ENCODE measurements at places on chromosomes 6 and 20. TPM values are rescaled to one million over a fixed set of nuclear protein-coding genes. Genes with fewer than 3 reads are reported as not detected.

DNA sequence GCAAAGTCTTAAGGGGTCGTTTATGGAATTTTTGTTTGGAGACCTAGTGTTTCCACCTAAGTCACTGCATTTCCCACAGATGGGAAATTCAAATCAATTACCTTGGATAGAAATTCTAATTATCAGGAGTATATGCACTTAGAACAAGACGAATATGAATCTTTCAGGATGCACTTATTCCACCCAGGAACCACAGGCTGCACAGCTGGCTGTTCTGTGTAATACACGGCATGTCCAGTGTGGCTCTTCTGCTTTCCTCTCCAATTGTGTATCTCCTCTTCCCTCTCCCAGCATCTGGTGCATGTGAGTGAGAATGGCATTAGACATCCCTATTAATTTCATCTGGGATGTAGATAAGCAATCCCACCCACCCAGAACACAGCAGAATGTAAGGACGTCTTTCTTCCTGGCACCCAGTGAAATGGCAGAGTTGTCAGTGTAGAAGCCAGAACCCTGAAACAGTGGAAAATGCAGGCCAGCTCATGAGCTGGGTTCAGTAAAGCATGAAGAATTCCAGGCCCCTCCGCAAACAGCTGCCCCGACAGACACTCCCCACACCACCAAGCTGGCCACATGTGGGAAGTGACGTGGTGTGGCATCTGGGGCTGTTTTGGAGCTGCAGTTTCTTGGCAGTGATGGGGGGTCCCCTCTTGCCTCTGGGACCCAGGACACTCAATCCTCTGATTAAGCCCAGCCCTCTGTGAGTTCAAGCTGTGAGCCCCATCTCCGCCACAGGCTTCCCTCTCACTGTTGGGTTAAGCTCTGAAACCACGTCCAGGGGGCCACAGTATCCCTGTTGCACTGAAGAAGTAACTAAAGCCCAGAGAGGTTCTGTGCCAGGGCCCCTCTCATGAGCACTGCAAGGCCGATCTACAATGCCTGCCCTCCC is 180.1 kb upstream of the CST7 start:
- no peaks in the 10 kb centered on the region for H3K4me1 ChIP-seq
- no peak for DNase-seq
- no peak overlapping the region for H3K27ac ChIP-seq
- H3K27me3 ChIP-seq = no peaks in the 10 kb centered on the region

- no peaks in the 10 kb centered on the region for H3K27me3 ChIP-seq
- H3K4me1 ChIP-seq = no peaks in the 10 kb centered on the region
- no peak overlapping the region for H3K4me3 ChIP-seq
- H3K36me3 ChIP-seq = no peaks in the 10 kb centered on the region
Observed at GRCh38 chr6:38528196-38528965, 111.3 kb downstream of the BTBD9 start.

GRCh38 chr20:2400290-2400689 is 19.6 kb downstream of the TGM6 start:
- H3K36me3 ChIP-seq = no peaks in the 10 kb centered on the region
- no peak overlapping the region for H3K4me3 ChIP-seq
- H3K27ac ChIP-seq = no peak overlapping the region

The OPRM1 gene
- not detected for polyA plus RNA-seq

The BANF2 gene
- not detected for polyA plus RNA-seq

- H3K4me1 ChIP-seq = no peaks in the 10 kb centered on the region
- H3K27ac ChIP-seq = no peak overlapping the region
- H3K4me3 ChIP-seq = no peak overlapping the region
- H3K27me3 ChIP-seq = no peaks in the 10 kb centered on the region
- no peak for DNase-seq
Observed at GRCh38 chr6:40928307-40928706, 110.7 kb downstream of the UNC5CL start.

The METTL24 gene
- 1.4 TPM for polyA plus RNA-seq

DNA sequence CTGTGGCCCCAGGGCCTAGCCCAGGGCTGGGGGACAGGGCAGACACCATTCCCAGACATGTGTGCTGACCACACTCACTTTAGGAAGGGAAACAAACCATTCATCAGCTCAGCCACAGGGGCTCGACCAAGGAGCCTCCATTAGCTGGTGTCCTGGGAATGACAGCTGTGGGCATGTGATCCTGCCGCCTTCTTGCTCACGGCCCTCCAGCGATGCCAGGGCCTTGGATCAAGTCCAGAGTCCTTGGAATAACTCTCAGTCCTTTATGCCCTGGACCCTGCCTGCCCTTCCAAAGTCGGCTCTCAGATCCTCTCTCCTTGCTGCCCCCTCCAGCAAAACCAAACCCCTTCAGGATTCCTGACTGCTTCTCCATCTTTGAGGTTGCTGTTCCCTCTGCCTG is 165.0 kb upstream of the RNF24 start:
- H3K4me3 ChIP-seq = no peak overlapping the region
- H3K27me3 ChIP-seq = no peaks in the 10 kb centered on the region
- DNase-seq = peak; percentile 32
- no peak overlapping the region for H3K27ac ChIP-seq
- H3K36me3 ChIP-seq = no peaks in the 10 kb centered on the region

The SH3BGRL2 gene
- 18.6 TPM for polyA plus RNA-seq

DNA sequence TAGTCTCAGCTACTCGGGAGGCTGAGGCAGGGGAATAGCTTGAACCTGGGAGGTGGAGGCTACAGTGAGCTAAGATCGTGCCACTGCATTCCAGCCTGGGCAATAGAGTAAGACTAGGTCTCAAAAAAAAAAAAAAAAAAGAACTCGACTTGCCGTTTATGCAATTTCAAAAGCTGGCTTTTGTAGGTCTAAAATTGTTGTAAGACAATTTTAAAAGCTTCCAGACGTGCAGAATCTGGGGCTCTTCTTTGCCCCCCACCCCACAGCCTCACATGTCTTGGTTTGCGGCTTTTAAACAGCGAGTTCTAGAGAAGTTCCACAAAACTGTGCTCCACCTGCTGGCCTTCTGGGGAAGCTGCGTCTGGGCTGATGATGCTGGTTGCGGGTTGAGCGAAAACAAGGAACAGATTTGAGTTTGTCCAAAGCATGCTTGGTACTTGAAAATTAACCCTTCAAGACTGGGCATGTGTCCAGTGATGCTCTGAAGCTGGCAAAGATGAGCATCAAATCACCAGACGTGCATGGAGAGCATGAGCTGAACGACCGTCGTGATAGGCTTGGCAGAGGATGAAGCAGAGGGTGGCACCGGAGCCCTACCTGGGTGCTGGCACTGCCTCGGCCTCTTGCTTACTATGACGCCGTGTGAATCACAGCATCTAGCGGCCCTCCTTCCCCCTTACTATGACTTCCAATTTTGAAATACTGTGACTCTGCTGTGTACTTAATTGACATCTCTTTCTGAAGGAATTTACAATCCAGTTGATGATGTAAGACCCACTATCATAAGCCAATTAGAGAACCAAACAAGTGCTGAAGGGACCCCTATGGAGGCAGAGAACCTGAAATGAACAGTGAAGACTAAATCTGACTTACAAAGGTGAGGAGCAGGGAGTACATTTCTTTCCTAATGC is 171.4 kb downstream of the GMPR start:
- H3K4me1 ChIP-seq = no peaks in the 10 kb centered on the region
- no peak overlapping the region for H3K4me3 ChIP-seq
- H3K36me3 ChIP-seq = no peaks in the 10 kb centered on the region
- DNase-seq = peak; percentile 73

DNA sequence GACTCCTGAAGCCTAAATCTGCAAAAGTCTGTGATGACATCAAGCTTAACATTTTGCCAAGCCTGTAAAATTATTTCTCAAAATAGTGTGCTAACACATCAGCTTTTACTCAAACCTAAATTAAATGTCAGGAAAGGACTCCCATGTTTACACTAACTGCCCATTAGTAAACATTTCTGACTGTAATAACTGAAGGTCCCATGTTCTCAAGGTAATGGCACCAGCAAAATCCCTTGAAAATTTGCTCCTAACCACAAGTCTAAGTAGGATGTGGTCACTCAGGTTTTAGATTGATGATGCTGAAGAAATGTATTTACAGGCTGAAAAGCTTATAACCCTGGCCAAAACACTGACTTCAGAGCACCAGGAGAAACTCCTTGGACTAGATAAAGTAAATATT is 33.0 kb downstream of the BACH2 start:
- H3K27ac ChIP-seq = no peak overlapping the region
- no peak overlapping the region for H3K4me3 ChIP-seq
- DNase-seq = no peak
- no peaks in the 10 kb centered on the region for H3K27me3 ChIP-seq
- H3K4me1 ChIP-seq = no peaks in the 10 kb centered on the region

DNA sequence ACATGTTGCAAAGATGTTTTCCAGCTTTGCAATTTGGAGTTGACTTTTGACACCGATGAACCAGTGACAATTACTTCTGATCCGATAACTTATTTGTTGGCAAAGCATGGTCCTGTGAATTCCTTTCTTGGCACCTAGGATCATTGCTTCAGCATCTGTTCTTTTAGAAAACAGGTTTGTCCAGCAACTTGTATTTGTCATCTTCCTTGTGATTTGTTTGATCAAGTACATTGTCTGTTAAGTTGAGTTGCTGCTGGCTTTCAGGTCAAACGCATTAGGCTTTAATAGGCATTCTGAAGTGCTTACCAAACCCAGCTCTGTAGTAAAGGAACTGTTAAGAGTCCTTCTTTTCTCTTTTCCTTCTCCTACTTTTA is 192.4 kb upstream of the ZNF217 start:
- no peaks in the 10 kb centered on the region for H3K4me1 ChIP-seq
- no peak overlapping the region for H3K27ac ChIP-seq
- no peak for DNase-seq
- H3K36me3 ChIP-seq = no peaks in the 10 kb centered on the region

- no peak overlapping the region for H3K4me3 ChIP-seq
- H3K27me3 ChIP-seq = no peaks in the 10 kb centered on the region
- DNase-seq = no peak
- H3K36me3 ChIP-seq = no peaks in the 10 kb centered on the region
- no peak overlapping the region for H3K27ac ChIP-seq
Observed at GRCh38 chr20:42309050-42309449, 690.9 kb upstream of the CHD6 start.

The OR2H2 gene
- not detected for polyA plus RNA-seq

DNA sequence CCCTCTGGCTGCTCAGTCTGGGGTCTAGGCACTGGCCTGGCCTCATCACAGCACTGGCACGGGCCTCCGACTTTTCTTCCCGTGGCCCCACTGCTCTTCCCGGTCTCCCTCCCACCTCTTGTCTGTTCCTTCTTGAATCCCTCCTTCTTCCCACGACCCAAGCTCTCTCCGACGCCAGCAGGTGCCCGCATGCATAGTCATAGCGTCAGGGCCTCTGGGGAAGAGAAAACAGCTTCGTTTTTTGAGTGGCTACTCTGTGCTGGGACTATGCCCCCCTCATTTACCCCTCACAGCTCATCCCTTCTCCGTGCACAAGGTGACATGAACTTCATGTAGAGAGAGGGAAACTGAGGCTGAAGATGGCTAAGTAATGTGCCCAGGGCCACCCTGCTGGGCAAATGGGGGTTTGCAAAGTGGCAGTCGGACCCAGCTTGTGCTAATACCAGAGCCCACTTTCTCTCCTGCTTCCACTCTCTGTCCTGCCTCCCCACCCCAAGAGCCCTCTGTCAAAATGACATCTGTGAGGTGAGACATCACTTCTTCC is 59.2 kb downstream of the SYNJ2 start:
- no peaks in the 10 kb centered on the region for H3K36me3 ChIP-seq
- no peak overlapping the region for H3K4me3 ChIP-seq
- no peak for DNase-seq
- no peaks in the 10 kb centered on the region for H3K27me3 ChIP-seq
- H3K27ac ChIP-seq = peak overlapping the region; percentile 24
- peaks cover 14% of the 10 kb centered on the region for H3K4me1 ChIP-seq

DNA sequence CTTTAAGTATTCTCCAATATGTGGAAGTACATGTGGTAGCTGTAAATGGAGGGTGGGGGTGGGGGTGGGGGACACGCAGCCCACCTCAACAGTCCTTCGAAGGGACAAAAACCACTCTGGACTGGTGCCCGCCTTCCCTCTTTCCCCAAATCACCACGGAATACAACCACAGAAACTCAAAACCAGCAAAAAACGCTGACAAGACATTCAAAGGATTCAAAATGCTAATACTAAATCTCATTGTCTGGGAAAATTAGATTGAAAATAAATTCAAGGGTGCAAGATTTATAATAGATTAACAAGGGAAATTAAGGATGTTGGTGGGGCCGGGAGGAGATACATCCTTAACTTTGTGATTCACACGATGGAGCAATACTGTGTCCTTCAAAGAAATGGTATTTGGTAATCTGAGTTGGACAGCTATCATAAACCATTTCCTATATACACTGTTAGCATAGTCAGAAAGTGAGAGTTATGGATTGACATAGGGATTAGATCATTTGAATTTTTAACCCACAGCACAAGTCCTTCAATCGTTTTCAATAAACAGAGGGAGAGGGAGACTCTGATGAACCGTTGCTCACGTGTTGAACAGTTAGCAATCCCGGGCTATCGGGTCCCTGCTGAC is 766 bp upstream of the TBC1D22B start:
- DNase-seq = no peak
- no peaks in the 10 kb centered on the region for H3K36me3 ChIP-seq
- H3K27ac ChIP-seq = no peak overlapping the region
- peak overlapping the region; percentile 95 for H3K4me3 ChIP-seq
- peaks cover 16% of the 10 kb centered on the region for H3K4me1 ChIP-seq

The ZNF335 gene
- polyA plus RNA-seq = 5.7 TPM

GRCh38 chr20:40009542-40009941 is 679.5 kb downstream of the MAFB start:
- no peaks in the 10 kb centered on the region for H3K27me3 ChIP-seq
- H3K4me3 ChIP-seq = no peak overlapping the region
- H3K4me1 ChIP-seq = no peaks in the 10 kb centered on the region
- H3K27ac ChIP-seq = no peak overlapping the region

DNA sequence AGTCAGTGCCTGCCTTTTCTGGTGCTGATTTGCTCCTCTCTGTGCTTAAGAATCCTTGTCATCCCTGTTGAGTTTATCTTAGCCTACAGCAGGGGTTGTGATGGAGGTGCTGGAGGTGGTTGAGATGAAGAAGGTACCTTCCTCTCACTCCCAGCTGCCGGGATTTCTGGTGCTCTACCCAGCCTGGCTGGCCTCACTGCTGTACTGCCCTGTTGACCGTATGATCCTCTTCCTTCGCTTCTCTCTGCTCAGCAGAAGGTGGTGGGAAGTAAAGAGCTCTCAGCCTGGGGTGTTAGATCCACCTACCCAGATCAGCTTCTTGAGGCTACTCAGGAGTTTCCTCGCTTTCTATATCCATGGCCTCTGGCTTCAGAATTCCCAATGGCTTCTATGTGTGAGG is 101.0 kb upstream of the NXT1 start:
- H3K27me3 ChIP-seq = no peaks in the 10 kb centered on the region
- no peak overlapping the region for H3K27ac ChIP-seq
- H3K4me3 ChIP-seq = no peak overlapping the region
- H3K36me3 ChIP-seq = no peaks in the 10 kb centered on the region
- H3K4me1 ChIP-seq = peaks cover 6% of the 10 kb centered on the region

The SRMS gene
- polyA plus RNA-seq = not detected

The GTSF1L gene
- polyA plus RNA-seq = not detected

- no peaks in the 10 kb centered on the region for H3K36me3 ChIP-seq
- no peak overlapping the region for H3K4me3 ChIP-seq
- no peak overlapping the region for H3K27ac ChIP-seq
- H3K4me1 ChIP-seq = no peaks in the 10 kb centered on the region
- no peaks in the 10 kb centered on the region for H3K27me3 ChIP-seq
Observed at GRCh38 chr6:33105386-33105785, 29.6 kb downstream of the HLA-DPB1 start.

The SSTR4 gene
- polyA plus RNA-seq = not detected

The CRISP2 gene
- polyA plus RNA-seq = 1.5 TPM
